AG04450 (cell line): ENCODE measurements at places on chromosomes 11 and 22. TPM values are rescaled to one million over a fixed set of nuclear protein-coding genes. Genes with fewer than 3 reads are reported as not detected.

FAM168A gene
- polyA plus RNA-seq = 21.3 and 23.6 TPM in 2 replicates

NPTXR gene
- 1.7 and 2.3 TPM in 2 replicates for polyA plus RNA-seq

DNA sequence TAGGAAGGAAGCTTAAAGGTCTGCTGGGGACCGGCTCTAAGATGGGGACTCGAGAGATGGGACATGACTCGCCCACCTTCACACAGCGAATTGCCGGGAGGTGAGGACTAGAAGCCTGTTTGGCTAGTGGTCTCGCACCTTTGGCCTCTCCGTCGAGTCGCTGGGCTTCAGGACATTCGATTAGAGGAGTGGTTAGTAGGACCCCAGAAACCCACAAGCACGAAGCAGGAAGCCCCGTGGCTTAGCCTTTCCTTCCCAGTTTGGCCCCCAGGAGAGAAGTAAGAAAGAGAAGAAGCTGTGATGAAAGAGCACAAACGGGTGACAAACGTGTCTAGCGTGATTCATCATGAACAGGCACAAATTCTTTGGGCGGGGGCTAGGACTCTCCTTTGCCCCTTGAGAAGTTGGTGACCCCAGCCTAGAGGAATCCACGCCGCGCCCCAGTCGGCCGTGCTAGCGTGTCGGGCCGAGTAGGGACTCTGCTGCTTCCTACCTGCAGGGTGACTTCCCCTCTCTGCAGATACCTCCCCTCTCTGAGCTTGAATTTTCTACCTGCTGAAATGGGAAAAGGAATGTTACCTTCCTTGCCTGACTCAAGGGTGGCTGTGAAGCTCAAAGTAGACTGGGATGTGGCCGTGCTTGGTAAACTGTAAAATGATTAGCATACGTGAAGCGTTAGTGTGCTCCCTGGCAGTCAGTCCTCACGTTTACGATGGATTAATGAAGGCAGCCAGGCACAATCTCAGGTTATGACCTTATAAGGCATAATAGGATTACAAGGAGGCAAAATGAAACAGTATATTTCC, 1.1 kb upstream of the ADM start:
- DNase-seq = no peak

- no peak for DNase-seq
Measured at GRCh38 chr11:35050541-35050995, 88.4 kb upstream of the CD44 start.

- no peak for DNase-seq
Measured at GRCh38 chr22:37018086-37018814, 997 bp downstream of the TST start.
